ENCODE measurements at places on chromosomes 1 and 21.

GRCh38 chr1:183696981-183697380 is 43.9 kb upstream of the APOBEC4 start:
- no peak for DNase-seq

GRCh38 chr21:16357994-16358393 is 628.2 kb downstream of the USP25 start:
- DNase-seq = no peak

GRCh38 chr1:26946270-26946669 is 14.0 kb downstream of the KDF1 start:
- no peak for DNase-seq

- no peak for DNase-seq
Observed at GRCh38 chr1:230458509-230458908, 32.4 kb upstream of the PGBD5 start.

GRCh38 chr1:18646091-18646785 is 15.6 kb downstream of the PAX7 start:
- DNase-seq = no peak

Data from GM19239 (cell line).